ENCODE measurements at places on chromosomes 2 and 18.

- no peak for DNase-seq
Observed at GRCh38 chr2:177430411-177430810, 37.8 kb downstream of the AGPS start.

GRCh38 chr18:51523671-51524070 is 326.2 kb upstream of the MEX3C start:
- DNase-seq: no peak

DNA sequence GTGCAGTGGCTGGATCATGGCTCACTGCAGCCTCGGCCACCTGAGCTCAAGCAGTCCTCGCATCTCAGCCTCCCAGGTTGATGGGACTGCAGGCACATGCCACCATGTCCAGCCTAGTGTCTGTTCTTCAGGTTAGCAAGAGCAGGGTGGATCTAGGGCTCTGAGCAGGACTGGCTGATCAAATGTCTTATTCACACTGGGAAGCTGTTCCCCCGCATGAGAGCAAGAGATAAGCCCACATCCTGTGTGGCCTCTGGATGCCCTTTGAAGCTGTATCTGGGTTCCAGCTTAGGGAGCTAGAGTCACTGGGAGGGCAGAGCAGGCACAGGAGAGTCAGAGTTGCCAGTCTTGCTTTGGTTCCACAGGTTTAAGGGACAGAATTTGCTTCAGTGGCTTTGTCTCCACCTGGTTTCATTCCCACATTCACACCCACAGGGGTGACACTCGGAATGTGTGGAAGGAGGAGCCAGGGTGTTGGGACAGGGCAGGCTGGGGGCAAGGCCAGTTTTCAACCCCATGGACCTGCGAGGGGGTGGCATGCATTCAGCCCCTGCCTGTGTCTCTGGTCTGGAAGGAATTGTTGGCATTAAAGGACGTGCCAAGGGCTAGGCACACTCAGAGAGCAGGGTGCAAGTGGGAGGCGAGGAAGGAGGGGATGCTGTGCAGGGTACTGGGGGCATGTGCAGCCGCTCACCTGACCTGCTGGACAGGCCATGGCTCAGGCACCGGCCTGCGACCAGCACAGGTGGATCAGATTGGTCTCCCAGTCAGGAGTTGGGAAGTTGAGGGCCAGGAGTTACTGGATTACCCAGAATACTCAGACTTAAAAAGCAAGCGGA is 24.5 kb downstream of the PTPN18 start:
- no peak for DNase-seq

DNA sequence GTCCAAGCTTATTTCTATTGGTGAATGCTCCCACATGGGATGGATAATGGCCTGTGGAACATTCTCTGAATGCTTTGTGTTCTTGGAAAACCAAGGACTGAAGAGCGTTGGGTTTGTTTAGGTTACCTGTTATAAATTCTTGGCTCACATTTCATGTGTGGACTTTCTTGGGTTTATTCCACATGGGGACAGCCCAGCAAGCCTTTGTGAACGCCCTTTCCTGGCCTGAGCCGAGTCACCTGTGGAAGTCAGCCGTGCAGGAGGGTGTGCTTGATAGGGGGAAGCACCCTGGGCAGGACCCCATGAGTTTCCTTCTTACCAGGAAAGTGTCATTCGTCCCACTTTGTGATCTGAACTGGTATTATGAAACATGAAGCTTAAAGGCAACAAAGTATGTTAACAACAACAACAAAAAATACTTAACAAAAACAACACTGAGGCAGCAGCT is 4.1 kb downstream of the RAB31 start:
- DNase-seq: no peak

DNA sequence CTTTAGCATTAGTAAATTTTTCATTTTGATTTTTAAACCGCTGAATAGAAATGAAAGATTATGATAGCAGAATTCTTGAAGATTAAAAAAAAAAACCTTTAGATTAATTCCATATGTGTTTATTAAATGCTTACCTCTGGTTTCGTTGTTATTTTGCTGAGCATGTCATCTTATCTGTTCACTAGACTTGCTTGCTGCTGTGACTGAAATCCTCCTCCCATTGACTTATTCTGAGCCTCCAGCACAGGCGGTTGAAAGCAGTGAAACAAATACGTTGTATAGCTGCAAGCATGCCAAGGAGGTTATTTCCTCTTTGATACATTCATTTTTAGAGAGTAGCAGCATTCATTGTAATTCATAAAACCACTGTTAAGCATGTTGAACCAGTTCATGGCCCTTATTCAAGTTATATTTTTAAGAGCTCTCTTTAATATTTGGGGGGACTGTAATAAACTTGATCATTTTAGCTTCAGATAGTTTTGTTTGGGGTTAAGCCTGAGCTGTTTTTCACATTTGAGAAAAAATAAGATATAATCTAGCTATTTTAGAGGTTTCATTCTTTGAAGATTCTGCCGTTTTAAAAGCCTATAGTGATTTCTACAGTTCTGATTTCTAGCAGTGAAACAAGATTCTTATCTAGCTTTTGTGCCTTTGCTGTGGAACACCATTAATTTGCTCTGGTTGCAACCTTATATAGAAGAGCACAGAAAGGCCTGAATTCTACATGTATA is at the start of gene HTR2B:
Gene HTR2B (minus strand): TSS at position 205 of the 731 bp plus-strand sequence. CDS start 1,278 bp downstream, outside the sequence.
- no peak for DNase-seq

GRCh38 chr2:189646521-189646920 is 14.7 kb upstream of the ASNSD1 start:
- DNase-seq: no peak

- no peak for DNase-seq
Observed at GRCh38 chr2:47221039-47221438, 65.9 kb upstream of the STPG4 start.

- no peak for DNase-seq
Observed at GRCh38 chr2:1796232-1796930, 52.1 kb upstream of the PXDN start.

DNA sequence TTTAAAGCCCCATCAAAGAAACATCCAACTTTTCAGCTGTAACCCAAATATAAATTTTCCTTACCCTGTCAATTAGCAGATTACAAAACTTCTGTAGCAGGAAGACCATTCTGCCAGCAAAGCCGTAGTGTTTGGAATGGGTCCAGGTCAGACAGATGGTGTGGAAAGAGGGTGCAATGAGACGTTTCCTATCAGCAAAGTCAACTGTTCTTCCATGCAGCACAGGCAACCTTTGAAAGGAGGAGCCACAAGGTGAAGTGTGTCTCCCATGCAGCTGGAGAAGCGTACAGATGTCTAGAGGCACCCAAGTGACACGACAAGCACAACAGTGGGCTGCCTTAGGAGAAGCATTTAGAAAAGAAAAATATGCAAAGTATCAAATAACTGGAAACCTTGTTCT is 83.7 kb downstream of the SP3 start:
- DNase-seq: no peak

DNA sequence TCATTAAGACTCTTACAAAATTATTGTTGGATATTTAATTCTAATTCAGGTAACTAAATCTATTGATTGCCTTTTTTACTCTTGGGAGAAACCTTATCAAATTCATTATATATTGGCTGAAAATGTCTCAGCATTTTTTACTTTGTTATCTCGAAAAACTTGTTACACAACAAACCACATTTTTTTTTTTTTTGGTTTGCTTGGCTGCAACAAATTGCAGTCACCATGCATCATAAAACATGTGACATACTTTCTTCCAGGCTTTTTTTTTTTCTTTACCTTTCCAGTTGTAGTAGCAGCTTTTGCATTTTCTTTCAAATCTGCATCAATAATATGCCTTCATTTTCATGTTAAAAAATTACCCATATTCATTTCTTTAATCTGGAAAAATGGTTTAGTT is 186.7 kb downstream of the TDRD15 start:
- no peak for DNase-seq

GRCh38 chr2:43634604-43635306 is 2.3 kb upstream of the PLEKHH2 start:
- DNase-seq: no peak

- no peak for DNase-seq
Observed at GRCh38 chr2:70331012-70331411, 29.1 kb upstream of the FAM136A start.

DNA sequence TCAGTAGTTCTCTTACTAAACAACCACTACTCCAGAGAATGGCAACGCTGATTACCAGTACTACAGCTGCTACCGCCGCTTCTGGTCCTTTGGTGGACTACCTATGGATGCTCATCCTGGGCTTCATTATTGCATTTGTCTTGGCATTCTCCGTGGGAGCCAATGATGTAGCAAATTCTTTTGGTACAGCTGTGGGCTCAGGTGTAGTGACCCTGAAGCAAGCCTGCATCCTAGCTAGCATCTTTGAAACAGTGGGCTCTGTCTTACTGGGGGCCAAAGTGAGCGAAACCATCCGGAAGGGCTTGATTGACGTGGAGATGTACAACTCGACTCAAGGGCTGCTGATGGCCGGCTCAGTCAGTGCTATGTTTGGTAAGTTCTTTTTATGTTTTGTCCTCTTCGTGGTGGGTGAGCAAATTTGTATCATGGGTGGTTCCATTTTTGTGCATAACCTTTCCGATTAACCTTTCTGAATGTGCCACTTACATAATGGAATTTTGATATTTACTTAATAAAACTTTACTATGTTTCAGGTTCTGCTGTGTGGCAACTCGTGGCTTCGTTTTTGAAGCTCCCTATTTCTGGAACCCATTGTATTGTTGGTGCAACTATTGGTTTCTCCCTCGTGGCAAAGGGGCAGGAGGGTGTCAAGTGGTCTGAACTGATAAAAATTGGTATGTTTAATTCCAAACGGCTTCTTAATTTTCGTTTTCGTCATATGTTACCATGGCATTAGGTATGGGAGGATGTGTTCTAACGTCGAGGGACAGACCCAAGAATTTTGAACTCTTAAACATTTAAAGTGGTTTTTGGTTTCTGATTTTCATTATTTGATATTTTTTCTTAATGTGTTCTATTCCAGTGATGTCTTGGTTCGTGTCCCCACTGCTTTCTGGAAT is 1.3 kb downstream of the SLC20A1 start:
- DNase-seq: no peak

DNA sequence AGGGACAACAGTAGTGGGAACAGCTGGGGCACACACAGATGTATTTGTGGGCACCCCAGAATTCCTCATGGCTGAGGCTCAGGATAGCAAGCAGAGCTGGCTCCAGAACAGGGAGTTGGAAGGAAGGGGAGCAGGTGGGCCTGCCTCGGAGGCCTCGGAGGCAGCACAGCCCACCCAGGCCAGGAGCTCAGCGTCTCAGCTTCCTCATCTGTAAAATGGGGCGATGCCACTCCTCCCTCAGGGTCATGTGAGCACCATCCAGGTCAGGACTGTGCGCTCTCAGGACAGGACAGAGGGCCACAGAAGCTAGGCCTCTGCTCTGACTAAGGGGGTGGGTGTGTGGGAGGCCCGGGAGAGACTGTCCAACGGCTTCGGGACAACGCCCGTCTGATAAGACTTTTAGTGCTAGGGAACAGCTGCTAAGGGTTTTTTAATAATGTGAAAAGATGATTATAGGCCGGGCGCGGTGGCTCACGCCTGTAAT is 106.2 kb downstream of the HDAC4 start:
- DNase-seq: no peak

DNA sequence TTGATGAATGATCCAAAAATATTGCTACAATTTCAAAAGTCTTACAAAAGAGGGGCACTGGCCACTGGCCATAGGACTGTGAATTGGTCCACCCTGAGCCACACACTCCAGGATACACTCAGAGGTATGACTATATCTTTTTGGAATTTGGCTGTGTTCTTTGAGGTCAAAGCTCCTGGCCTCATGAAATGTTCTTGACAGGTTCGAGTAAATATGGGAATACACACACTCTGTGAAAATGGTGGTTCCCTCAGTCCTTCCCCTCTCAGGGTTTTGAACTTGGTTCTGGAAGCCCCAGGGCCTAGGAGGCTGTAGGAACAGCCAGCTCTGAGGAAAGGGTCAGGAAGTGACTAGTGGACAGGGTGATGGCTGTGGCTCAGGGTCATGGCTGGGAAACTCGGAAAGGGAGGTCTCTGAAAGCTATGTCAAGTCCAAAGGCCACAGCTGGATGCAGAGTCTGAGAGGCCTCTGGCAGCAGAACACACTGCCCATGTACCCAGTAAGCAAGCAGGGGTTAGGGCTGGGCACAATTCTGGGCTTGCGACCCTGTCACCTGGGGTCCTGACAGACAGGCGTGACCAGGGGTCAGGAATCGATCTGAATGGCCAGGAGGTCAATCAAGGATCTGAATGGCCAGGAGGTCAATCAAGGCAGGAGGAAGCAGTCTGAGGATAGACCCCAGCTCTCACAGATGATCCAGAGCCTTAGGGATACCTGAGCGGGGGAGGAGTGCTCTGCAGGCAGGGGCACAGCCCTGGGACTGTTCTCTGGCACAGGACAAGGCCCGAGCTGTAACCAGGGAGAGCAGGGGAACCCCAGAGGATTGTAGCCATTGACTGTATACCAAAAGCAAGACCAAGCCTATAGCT is 223.4 kb upstream of the SMAD2 start:
- no peak for DNase-seq

- no peak for DNase-seq
Observed at GRCh38 chr2:47312491-47312850, 90.5 kb upstream of the MSH2 start.

All from esophagus squamous epithelium (tissue), 5 donors.